CD14-positive monocyte (primary cell): ENCODE measurements at places on chromosomes 2 and 18. TPM values are rescaled to one million over a fixed set of nuclear protein-coding genes. Genes with fewer than 3 reads are reported as not detected.

MARCO gene
- polyA plus RNA-seq = 12.7 and 17.1 TPM in 2 replicates

MOCOS gene
- not detected for polyA plus RNA-seq

ERFE gene
- not detected for polyA plus RNA-seq

DES gene
- 3.5 and 4.0 TPM in 2 replicates for polyA plus RNA-seq

GLS gene
- polyA plus RNA-seq = 6.0 TPM

POLR1B gene
- polyA plus RNA-seq = 5.2 TPM

NETO1 gene
- polyA plus RNA-seq = not detected

RIF1 gene
- 6.5 TPM for polyA plus RNA-seq

BBS5 gene
- not detected for polyA plus RNA-seq

ABCG8 gene
- not detected in 2 replicates for polyA plus RNA-seq

NGEF gene
- not detected for polyA plus RNA-seq

STARD6 gene
- not detected for polyA plus RNA-seq

SLC5A7 gene
- polyA plus RNA-seq = not detected

THSD7B gene
- polyA plus RNA-seq = not detected

FAP gene
- not detected for polyA plus RNA-seq

PLB1 gene
- 23.9 TPM for polyA plus RNA-seq

RAD51AP2 gene
- not detected for polyA plus RNA-seq

SERPINB10 gene
- polyA plus RNA-seq = 1.3 TPM

IL36G gene
- not detected in 2 replicates for polyA plus RNA-seq

NT5C1B gene
- polyA plus RNA-seq = not detected

INHA gene
- polyA plus RNA-seq = not detected

DSG1 gene
- polyA plus RNA-seq = not detected in 2 replicates

HAAO gene
- 15.0 TPM for polyA plus RNA-seq

ATP6V1C2 gene
- not detected for polyA plus RNA-seq

ANKRD62 gene
- polyA plus RNA-seq = not detected
